Stimulated activated naive CD4-positive, alpha-beta T cell (primary cell): ENCODE measurements at places on chromosomes 5 and 9.

GRCh38 chr5:119070578-119070827 lies 384 bp upstream of the DMXL1 start:
- no peak for DNase-seq

DNA sequence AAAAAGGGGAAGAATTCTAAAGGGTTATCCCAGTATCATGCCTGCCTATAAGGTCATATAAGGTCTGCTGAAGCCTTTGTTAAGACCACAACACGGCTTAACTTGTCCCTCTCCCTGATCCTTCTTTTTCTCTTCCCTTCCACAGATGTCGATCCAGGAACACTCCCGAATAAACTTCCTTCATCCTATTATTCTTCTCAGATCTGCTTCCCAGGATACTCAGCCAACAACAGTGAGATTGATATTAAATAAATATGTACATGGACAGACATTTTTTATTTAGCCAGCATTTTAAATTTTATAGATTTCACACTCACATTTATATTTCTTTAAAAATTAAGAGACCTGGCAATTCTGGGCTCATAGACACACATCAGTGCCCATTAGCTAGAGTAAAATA lies 44.1 kb downstream of the DPYSL3 start:
- DNase-seq = no peak

GRCh38 chr9:7983490-7983889 lies 183.9 kb upstream of the DMAC1 start:
- DNase-seq = no peak

GRCh38 chr5:8523501-8523900 lies 654.6 kb downstream of the MTRR start:
- no peak for DNase-seq

- DNase-seq = no peak
These were observed 24.0 kb downstream of the CDKN2A start for GRCh38 chr9:21969951-21970799.

DNA sequence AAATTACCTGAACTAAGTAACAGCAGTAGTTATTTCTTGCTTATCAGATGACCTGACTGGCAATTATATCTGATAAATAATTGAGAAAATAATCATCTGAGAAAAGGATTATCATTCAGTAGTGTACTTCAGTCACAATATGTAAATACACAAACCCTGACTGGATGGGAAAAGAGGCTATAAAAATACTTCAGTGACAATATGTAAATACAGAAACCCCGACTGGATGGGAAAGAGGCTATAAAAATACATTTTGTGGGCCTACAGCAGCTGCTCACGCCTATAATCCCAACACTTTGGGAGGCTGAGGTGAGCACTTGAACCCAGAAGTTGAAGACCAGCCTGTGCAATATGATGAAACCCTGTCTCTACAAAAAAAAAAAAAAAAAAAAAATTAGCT lies 11.1 kb downstream of the UBAP2 start:
- no peak for DNase-seq

- DNase-seq = no peak
These were observed 367 bp upstream of the SHC3 start for GRCh38 chr9:89178830-89179539.

DNA sequence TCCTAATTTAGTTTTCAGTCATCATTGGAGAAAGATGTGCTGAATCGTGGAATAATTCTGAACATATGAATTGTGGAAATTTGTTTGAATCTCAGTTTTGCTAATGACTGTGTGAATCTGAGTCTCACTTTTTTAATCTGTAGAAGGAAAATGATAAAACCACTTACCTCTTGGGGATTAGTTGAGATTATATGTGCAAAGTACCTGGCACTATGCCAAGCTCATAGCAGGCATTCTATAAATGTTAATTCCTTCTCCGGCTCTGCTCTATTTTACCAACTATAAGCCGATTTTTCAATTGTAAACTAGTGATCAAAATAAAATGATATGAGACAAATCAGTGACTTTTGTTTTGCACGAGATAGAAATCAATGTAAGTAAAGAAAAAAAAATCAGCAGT lies 290.8 kb downstream of the TRPM3 start:
- DNase-seq = no peak

DNA sequence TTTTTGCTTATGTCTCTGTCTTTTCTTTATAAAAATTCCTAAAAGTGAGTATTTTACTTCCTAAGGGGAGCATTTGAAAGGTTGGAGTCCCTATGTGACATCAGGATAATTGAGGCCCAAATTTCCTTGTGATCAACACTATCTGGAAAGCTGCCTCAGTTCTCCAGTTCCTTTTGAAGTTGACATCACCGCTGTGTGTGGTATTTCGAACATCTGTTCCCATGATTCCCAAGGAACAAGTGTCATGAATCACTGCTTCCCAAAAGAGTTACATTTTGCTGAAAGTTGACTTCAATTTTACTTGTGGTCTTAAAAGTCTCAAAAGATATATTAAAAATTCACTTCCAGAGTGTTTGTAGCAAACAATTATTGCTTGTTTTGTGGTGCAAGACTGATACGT lies 452.1 kb upstream of the RGMB start:
- no peak for DNase-seq
